Activated effector memory CD4-positive, alpha-beta T cell treated with Interleukin-2 at 50 U/mL for 16 hours (primary cell): ENCODE measurements at places on chromosomes 11 and 22.
A peak's percentile ranks its signal among the peaks of the same experiment; 100 is the strongest.

- no peak for DNase-seq
These were observed 26.1 kb upstream of the ZNRF3 start for GRCh38 chr22:28857288-28857687.

- DNase-seq = peak; percentile 54
These were observed 88.4 kb downstream of the SLC1A2 start for GRCh38 chr11:35330931-35331330.

DNA sequence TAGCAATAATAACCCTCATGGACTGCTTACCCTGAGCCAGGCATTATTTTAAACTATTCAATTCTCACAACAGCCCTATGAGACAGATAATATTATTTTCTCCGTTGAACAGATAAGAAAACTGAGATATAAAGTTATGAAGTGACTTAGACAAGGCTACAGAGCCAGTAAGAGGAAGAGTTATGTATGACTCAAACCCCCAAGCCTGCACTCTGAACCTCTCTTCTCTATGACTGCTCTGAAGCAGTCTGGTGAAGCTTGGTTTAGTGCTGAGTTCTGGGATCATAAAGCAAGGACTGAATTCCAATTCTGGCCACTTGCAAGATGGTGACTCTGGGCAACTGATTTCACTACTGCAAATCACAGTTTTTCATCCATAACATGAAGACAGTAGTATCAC is 34.5 kb downstream of the TNKS1BP1 start:
- DNase-seq = no peak

GRCh38 chr11:124798991-124799347 is 1.2 kb downstream of the MSANTD2 start:
- DNase-seq = no peak

DNA sequence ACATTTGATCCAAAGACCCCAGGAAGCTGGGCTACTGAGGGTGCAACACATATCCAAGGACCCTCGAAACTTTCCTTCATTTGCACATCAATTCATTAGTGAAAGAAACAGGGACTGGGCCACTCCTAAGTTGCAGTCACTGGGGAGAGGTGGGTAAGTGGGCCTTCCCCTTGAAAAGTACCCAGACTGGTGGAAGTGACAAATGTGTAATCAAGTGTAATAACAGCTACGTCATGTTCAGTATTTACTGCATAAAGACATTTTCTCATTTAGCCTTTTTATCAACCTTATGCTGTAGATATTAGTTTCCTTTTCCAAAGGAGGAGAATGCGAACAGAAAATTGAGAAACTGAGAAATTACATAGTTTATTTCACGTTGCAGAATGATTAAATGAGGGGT is 101.9 kb upstream of the OLFML1 start:
- no peak for DNase-seq

DNA sequence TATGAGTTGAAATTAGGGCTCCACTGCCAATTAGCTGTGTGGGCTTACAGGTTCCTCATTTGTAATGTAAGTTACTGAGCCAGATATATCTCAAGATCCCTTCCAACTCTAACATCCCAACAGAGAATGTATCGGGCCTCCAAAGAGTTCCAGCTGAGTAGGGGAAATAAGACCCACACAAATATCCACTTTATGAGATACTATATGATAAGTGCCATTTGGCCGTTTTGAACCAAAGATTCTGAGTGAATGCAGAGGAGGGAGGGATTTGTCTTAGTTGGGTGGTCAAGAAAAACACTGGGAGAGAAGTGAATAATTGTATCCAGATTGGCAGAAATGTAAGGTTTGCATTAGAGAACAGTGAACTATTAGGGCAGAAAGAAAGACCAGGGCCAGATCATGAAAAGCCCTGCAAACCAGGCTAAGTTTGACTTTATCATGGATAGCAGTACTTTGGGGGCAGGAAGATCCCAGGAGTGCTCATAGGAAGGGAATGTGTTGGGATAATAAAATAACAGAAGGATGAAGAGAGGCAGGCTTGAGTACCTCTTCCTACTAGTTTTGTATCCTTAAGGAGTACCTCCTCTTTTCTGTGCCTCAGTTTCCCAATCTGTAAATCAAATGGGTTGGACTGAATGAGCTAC is 63.9 kb downstream of the RPL27A start:
- DNase-seq = no peak
